ENCODE measurements at places on chromosomes 2 and 18.

DNA sequence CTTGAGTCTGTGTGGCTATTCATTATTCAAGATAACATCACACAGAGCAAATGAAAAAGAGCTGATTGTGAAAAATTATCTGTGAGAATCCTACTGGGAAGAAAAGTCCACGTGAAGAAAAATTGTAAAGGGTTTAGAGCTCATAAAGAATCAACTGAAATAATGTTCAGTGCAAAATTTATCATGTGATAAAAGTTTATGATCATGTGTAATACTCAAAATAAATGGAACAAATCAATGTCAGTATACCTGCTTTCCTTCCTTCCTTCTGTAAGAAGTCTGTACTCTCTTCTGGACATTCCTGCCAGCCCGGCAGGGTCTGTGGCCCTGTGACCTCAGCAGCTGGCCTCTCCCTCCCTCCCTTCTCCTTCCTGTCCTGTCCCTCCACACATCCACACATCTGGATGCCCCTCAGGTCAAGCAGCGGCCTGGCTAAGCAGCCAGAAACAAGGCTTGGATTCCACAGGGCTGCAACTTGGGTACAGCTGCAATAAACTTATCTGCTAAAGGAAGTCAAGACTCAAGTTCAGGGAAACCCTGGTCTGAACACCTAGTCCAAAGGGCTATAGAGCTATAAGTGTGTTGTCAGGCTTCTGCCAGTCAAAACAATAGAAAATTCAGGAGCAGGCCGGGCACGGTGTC, 172.1 kb downstream of the MREG start:
- no peak for DNase-seq

- no peak for DNase-seq
These were observed 10.2 kb upstream of the PTPN4 start for GRCh38 chr2:119749477-119750012.

- DNase-seq: no peak
These were observed 95.7 kb upstream of the BOD1L2 start for GRCh38 chr18:57051021-57051656.

DNA sequence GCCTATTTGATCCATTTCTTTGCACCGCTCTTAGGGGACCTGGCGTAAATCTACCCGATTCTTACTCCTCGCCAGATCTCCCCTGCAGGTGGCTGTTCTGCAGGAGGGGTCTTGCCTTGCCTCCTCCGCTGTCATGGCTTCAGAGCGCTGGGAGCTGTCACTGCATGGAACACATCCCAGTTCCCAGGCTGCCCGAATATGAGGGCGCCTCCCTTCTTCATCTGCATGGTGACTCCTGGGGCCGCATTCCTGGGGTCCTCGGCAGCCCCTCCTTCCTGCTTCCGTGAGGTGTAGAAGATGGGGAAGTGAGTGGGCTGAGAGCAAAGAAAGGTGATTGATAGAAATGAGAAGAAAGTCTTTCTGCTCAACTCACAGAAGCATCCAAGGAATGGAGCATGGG, 27.3 kb upstream of the COPS8 start:
- no peak for DNase-seq

- no peak for DNase-seq
These were observed 74.9 kb downstream of the SGPP2 start for GRCh38 chr2:222499226-222499625.
